ENCODE measurements at places on chromosomes 3 and 15.
A peak's percentile ranks its signal among the peaks of the same experiment; 100 is the strongest.

- peak; percentile 62 for DNase-seq
These were observed 57.0 kb upstream of the MCTP2 start for GRCh38 chr15:94174399-94174802.

DNA sequence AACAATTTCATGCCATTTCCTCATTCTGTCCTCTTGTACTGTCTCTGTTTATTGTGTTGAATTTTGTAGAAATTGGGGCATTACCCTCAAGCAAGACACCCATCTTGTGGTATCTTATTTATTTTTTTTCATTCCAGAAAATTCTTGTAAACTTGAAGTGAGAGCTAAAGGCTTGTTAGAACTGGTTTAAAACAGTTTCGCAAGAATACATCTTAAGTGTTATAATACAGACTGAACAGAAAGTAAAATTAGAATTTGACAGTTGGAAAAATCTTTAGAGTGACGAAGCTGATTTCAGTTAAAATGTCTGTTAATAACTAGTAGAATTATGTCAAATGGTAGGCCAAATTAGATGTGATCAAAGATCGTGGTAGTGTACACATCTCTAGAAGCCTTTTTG is 26.9 kb downstream of the RNF13 start:
- peak; percentile 16 for DNase-seq

GRCh38 chr3:143419611-143420010 is 300.0 kb downstream of the CHST2 start:
- no peak for DNase-seq

DNA sequence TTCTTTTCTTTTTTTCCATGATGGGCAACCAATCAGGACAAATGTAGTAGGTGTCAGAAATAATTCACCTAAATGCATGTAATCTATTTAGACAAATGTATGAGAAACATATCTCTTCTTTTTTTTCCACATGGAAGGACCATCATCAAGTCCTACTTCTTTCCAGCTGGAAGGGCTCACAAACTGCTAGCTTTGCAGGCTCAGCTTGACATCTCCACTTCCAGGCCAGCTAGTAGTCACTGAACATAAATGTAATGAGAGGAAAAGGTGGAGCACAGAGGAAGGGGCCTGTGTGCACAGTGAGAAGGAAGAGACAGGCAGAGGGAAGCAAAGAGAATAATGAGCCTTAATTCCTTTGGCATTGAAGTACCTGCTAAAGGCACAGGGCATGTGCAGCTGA is 504.9 kb downstream of the MCTP2 start:
- DNase-seq: no peak

DNA sequence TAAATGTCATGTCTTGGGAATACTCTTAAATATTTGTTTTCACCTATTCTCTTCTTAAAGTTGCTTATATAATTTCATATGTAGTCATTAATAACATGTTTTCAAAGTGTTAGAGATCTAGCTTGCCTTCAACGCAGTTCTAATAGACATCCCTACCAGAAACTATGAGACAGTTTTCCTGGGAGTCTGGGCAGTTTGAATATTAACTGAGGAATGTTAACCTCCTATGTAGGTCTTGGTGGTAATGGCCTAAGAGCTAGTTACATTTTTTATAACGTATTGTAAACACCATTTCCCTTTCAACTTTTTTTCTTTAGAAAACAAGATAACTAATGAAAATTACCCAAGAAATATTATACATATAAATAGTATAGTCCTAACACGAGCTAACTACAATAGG is 328.2 kb downstream of the TIGIT start:
- peak; percentile 62 for DNase-seq

- DNase-seq: no peak
These were observed 24.5 kb upstream of the KLF13 start for GRCh38 chr15:31302029-31302657.

DNA sequence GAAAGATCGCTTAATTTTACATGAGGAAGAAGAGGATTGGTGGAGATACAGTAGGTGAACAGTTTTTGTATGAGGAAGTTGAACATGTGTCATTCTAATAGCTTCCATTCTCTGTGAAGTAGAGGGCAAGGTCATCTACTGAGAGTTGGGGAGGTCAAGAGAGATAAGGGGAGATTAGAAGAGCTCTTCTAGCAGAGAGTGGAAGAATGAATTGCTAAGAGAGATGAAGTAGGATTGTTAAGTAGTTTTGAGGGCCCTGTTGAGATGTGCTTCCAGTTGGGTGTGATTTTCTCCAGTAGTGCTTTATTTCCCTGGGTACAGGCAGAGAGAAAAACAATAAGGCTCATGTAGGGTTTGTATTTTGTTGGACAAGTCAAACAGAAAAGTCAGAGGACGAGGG is 5.2 kb downstream of the OPA1 start:
- DNase-seq: no peak

DNA sequence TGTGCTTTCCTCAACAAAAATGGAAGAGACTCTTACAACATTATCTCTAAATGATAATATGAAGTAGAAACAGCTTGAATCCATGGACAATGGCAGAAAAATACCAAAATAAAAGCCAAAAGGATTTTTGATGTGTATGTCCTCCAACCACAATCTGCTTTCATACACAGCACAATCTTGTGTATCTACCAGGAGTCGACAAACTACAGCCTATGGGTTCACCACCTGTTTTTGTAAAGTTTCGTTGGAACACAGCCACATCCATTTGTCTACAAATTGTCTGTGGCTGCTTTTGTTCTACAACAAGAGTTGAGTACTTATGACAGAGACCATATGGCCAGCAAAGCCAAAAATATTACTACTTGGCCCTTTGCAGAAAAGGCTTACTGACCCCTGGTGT is 88.7 kb upstream of the UBE2E2 start:
- DNase-seq: no peak

DNA sequence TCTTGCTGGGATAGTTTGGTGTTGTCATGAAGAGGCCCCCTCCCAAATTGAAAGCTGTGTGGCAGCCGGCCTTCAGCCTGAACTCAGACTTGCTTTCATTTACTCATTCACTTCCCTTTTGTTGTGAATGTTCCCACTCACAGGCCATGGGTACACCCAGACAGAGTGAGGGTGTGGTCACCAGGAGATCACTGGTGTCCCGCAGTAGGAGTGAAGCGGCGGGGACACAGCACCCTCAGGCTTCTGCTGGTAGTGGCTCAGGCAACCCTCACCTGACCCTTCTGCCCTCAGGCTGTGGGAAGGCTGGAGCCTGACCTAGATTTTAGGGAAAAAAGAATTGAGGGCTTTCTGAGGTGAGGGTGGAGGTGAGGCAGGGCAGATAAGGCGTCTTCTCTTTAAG is 244.4 kb downstream of the SOX2 start:
- DNase-seq: no peak

- DNase-seq: peak; percentile 27
These were observed 37.9 kb downstream of the ETV5 start for GRCh38 chr3:186070996-186071395.

DNA sequence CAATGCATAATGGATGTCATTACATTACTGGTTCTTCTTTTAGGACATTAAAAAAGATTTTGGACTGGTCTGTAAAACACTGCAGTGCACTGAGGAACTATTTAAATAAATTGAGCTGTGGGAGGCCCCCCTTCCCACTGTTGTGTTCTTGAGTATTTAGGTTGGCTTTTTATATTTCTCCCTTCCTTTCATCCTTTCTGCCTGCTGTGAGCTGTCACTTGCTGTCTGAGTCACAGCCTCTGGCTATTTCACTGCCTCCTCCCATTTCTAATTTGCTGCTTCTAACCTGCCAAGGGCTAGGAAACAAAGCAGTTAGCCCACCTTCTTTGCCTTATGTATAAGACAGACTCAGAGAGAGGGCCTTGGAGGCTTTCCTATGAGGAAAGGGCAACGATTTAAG is 89.0 kb upstream of the FNDC3B start:
- peak; percentile 53 for DNase-seq

- DNase-seq: no peak
These were observed 172.3 kb downstream of the SLCO3A1 start for GRCh38 chr15:92025706-92026270.

GRCh38 chr3:39812537-39812936 is 3.1 kb downstream of the MYRIP start:
- peak; percentile 10 for DNase-seq

DNA sequence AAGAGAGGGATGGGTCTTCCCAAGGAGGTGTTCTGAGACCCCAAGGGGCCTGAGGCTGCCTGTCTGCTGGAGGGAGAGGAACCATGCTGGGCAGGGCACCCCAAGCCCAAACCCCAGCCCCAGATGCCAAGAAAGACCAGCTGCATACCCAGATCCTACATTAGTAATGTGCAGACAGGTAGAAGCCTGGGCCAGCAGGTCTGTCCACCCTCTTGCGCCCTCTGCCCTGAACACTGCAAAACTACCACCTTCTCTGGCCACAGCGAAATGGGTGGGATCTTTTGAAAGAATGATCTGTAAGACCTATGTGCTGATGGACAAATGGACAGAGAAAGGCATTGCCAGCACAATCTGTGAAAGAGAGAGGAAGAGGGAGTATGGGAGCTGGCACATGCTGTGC is 283.2 kb downstream of the EPHB1 start:
- no peak for DNase-seq
